ENCODE measurements at places on chromosomes 12 and 14.

DNA sequence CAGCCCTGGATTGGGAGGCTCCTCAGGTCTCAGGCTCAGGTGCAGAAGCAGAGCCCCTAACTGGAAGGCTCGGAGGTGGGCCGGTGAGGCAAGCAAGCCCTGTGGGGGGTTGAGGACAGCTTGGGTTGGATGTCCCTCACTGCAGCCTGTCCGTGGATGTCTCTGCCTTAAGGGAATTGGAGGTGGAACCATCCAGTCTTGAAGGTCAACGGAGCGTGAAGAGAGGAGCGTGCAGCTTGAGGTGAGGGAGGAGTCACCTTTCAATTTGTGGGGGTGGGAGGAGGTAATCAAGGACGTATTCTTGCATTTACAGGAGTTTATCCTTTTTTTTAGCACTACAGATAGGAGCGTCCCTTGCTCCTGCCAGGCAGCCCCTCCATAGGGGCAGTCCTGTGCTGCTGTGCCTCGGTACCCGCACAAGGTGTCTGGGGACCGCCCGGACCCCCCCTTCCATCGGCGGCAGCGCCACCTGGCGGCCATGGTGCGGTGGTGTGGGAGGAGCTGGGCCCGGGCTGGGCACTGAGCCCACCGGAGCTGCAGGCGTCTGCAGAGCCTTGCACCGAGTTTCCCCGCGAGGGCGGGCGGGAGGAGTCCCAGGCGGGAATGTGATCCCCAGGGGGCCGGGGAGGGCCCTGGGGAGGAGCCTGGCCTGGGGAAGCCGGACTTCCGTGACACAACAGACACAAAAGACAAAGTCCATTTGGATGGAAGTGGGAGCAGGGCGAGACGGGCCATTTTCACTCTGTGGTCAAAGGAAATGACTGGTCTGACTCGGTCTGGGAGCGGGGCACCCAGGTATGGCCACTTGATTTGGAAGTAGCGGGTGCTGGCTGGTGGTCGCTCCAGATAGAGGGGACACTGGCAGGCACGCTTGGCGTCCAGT lies 864 bp downstream of the DNAJC22 start:
- H3K27me3 ChIP-seq, result peaks cover 61% of the 10 kb centered on the region
- H3K4me3 ChIP-seq, result peak overlapping the region; percentile 90
- peaks cover 29% of the 10 kb centered on the region for H3K4me1 ChIP-seq
- H3K36me3 ChIP-seq, result peaks cover 16% of the 10 kb centered on the region
- peak; percentile 84 for DNase-seq

GRCh38 chr12:3207175-3207574 lies 130.0 kb downstream of the TSPAN9 start:
- no peak overlapping the region for H3K4me3 ChIP-seq
- no peak overlapping the region for H3K27ac ChIP-seq
- peaks cover 3% of the 10 kb centered on the region for H3K36me3 ChIP-seq
- peaks cover 45% of the 10 kb centered on the region for H3K27me3 ChIP-seq
- H3K4me1 ChIP-seq, result peaks cover 4% of the 10 kb centered on the region

DNA sequence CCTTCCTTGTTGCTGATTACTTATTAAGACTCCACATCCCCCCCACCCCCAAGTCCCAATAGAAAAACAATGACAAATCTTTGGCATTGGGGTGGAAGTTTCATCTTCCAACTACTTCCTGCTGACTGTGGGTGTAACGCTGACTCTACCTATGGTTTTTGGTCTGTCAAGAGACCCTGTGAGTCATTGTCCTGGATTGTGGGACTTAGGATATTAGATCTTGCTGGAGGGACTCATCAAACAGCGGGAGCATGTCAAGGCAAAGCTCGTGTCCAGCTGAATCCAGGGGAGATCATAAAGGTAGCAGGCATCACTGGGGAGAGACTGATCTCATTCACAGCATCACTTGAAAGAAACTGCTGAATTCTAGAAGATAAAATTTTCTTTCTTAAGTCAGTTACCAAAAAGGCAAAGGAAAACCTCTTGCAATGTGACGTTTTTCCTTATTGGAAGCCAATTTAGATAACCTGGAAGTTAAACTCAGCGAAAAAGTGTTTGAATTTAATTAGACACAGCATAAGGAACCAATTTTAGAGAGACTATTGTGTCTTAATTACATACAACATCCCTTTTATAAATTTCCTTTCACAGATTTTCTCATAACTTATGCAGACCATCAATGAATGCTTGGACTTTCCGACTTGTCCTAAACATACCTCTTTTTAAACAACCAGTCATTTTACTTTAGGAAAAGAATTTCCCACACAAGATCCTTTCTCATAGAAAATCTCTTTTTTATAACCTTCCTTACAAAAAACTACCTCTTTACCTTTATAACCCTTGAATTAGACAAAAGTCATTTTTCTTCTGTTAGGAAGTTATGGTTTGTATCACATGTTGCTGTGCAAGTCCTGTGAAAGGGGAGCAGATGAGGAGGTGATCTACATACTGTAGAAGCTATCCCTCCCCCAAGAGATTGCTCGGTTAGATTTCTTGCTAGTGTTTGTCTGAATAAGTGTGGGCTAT lies 94.6 kb upstream of the SCAF11 start:
- H3K4me3 ChIP-seq, result no peak overlapping the region
- no peaks in the 10 kb centered on the region for H3K36me3 ChIP-seq
- no peak for DNase-seq

DNA sequence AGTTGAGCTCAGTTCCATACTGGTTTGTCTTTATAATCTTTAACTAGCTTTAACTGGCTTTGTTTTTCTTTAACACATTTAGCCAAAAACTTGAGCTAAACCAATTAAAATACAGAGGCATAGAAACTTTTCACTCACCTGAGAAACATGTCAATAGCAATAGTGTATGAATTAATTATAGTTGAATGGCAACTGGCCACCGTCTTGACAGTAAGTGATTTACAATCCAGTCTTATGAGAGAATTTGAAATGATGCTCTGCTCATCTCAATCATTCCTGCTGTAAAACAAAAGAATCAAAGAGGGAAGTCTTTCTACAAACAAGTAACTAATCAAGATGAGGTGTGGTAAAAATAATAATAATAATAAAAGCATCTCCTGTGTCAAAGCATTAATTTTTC lies 86.6 kb upstream of the AMIGO2 start:
- no peak overlapping the region for H3K4me3 ChIP-seq
- H3K27me3 ChIP-seq, result no peaks in the 10 kb centered on the region
- peaks cover 12% of the 10 kb centered on the region for H3K36me3 ChIP-seq
- H3K27ac ChIP-seq, result no peak overlapping the region
- DNase-seq, result no peak

GRCh38 chr12:76883811-76884210 lies 5.0 kb upstream of the CSRP2 start:
- H3K27me3 ChIP-seq, result peaks cover 63% of the 10 kb centered on the region
- H3K36me3 ChIP-seq, result no peaks in the 10 kb centered on the region
- H3K4me3 ChIP-seq, result no peak overlapping the region
- no peak for DNase-seq

DNA sequence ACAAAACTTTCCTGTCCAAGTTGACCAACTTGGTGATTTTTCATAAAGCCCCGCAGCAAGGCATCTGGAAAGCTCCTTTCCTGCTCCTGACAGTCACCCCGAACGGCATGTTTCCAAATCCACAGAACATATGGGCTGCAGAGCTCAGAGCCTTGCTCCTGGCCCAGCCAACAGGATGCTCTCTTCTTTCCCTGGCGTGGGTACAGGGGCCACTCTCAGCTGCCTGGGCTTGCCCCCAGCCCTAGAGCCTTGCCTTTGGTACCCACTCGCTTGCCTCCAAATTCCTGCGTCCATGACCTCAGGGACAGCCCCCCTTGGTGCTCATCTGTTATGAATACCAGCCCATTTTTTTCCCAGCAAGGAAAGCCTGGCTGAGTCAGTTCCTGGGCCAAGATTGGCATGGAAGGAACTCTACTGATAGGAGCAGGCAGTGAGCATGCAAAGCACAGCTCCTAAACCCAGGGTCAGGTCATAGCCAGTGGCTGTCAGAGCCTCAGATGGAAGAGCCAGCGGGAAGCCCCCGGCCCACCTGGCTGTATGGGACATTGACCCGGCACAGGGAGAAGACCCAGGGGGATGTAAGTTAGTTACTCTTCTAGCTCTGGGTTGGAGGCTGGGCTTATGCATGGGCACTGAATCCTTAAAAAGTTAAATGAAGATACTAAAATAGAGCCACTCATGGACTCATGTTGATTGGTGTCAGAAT lies 105.3 kb upstream of the RTL1 start:
- H3K4me3 ChIP-seq, result no peak overlapping the region
- no peak for DNase-seq
- H3K36me3 ChIP-seq, result no peaks in the 10 kb centered on the region
- no peak overlapping the region for H3K27ac ChIP-seq
- H3K27me3 ChIP-seq, result peaks cover 37% of the 10 kb centered on the region
- H3K4me1 ChIP-seq, result no peaks in the 10 kb centered on the region

GRCh38 chr12:89883630-89884389 lies 175.2 kb upstream of the ATP2B1 start:
- H3K27me3 ChIP-seq, result no peaks in the 10 kb centered on the region
- peaks cover 8% of the 10 kb centered on the region for H3K36me3 ChIP-seq
- H3K4me3 ChIP-seq, result no peak overlapping the region

DNA sequence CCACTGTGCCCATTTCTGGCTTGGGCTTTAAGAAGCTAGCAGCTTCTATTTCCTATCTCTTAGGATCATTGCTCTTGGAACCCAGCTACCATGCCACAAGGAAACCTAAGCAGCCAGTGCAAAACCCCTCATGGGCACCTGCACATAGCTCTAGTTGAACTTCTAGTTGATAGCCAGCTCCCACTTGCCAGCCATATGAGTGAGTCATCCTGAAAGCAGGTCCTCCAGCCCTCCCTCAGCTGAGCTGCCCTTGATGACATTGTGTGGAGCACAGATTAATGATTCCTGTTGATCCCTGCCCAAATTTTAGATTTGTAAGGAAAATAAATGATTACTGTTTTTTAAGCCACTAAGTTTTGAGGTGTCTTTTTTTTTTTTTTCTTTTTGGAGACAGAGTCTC lies 234.2 kb upstream of the FBXO33 start:
- H3K4me1 ChIP-seq, result no peaks in the 10 kb centered on the region
- H3K36me3 ChIP-seq, result no peaks in the 10 kb centered on the region
- no peak overlapping the region for H3K4me3 ChIP-seq
- H3K27ac ChIP-seq, result no peak overlapping the region

- H3K27me3 ChIP-seq, result no peaks in the 10 kb centered on the region
- no peaks in the 10 kb centered on the region for H3K4me1 ChIP-seq
- H3K27ac ChIP-seq, result no peak overlapping the region
- peaks cover 7% of the 10 kb centered on the region for H3K36me3 ChIP-seq
- DNase-seq, result no peak
Observed at GRCh38 chr12:132545955-132546354, 56.0 kb downstream of the FBRSL1 start.
